ENCODE measurements at places on chromosomes 1 and 21. TPM values are rescaled to one million over a fixed set of nuclear protein-coding genes. Genes with fewer than 3 reads are reported as not detected.

DNA sequence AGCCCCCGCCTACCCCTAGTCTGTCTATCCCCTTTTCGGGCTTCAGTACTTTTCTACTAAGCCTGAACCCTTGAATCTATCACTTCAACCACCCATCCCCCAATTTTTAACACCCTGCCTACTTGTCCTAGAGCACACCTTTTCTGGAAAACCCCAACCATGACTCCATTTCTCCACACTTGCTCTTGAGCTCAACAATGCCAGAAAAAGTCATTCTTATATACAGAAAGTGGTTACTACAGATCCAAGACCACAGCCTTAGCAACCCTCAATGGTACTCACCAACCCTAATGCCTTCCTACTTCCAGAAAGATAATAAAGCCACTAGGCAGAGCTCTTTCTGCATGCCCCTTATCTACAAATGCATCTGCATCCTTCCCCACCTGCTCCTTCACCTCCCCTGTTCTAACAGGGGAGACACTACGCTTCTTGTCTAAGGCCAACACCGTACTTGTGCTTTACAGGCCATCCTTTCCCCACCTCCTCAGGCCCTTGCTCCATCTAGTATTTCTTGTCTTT, 41.2 kb downstream of the DMAP1 start:
- DNase-seq = no peak
- H3K27me3 ChIP-seq = no peaks in the 10 kb centered on the region
- H3K27ac ChIP-seq = no peak overlapping the region

GRCh38 chr1:204031098-204031710, 41.7 kb upstream of the SOX13 start:
- no peak for DNase-seq
- H3K4me3 ChIP-seq = no peak overlapping the region
- H3K27me3 ChIP-seq = no peaks in the 10 kb centered on the region
- H3K27ac ChIP-seq = no peak overlapping the region

DNA sequence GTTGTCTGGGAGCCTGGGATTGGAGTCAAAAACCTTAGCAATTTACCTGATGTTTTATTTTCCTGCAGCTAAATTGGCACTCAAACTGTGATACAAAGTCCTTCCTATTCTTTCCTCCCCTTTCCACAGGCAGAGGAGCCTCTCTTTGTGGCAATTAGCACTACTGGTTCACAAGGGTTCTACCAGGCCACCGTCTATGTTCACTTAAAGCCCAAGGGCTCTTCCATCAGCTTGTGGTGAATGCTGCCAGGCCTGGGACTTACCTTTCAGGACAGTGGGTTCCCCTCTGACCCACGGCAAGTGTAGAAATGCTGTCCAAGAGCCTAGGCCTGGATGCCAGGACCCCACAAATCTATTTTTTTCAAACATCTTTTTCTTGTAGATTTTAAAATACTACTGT, 251.9 kb upstream of the B3GALT2 start:
- no peak overlapping the region for H3K4me3 ChIP-seq
- H3K27ac ChIP-seq = no peak overlapping the region
- no peaks in the 10 kb centered on the region for H3K36me3 ChIP-seq

- peak overlapping the region; percentile 20 for H3K4me3 ChIP-seq
- H3K27ac ChIP-seq = peak overlapping the region; percentile 98
- DNase-seq = peak; percentile 94
Measured at GRCh38 chr1:156129687-156130577, 15.4 kb downstream of the LMNA start.

Gene GGPS1
- 47.4 TPM for total RNA-seq
